ENCODE measurements at places on chromosomes 1 and 21. TPM values are rescaled to one million over a fixed set of nuclear protein-coding genes. Genes with fewer than 3 reads are reported as not detected.

Gene PROK1
- total RNA-seq: not detected

Gene B3GALNT2
- 30.0 TPM for total RNA-seq

Gene PKNOX1
- 20.1 TPM for total RNA-seq

Gene SH2D5
- total RNA-seq: 1.3 TPM

Gene RPE65
- total RNA-seq: under 0.01 TPM

Gene CR1
- 0.03 TPM for total RNA-seq

Gene NGF
- 0.51 TPM for total RNA-seq

Gene DNAJC28
- total RNA-seq: 2.6 TPM

Gene SCAF4
- 5.8 TPM for total RNA-seq

Gene S100A7
- total RNA-seq: not detected

Gene CNKSR1
- 1.3 TPM for total RNA-seq

Gene PRDM16
- total RNA-seq: 3.1 TPM

Gene UBXN10
- 0.11 TPM for total RNA-seq

Gene FRRS1
- total RNA-seq: 9.8 TPM

Gene DUSP23
- not detected for total RNA-seq

Gene HPDL
- not detected for total RNA-seq

Gene ZSCAN20
- 9.1 TPM for total RNA-seq

Gene KCNA3
- total RNA-seq: 0.12 TPM

Gene C1orf94
- 0.06 TPM for total RNA-seq

Gene SLFNL1
- total RNA-seq: not detected

Gene IGFN1
- 0.51 TPM for total RNA-seq

Gene CLDN17
- total RNA-seq: not detected

Gene BMP8B
- total RNA-seq: 0.51 TPM

Gene KMO
- total RNA-seq: 0.17 TPM

Gene HUNK
- total RNA-seq: 0.98 TPM

Gene DIRAS3
- total RNA-seq: 67.9 TPM

Gene OR10J1
- not detected for total RNA-seq

Gene AADACL3
- not detected for total RNA-seq

Gene TINAGL1
- 39.1 TPM for total RNA-seq

Gene NLRP3
- 3.8 TPM for total RNA-seq

Gene CD53
- 0.46 TPM for total RNA-seq

Gene TNNI3K
- 0.36 TPM for total RNA-seq

Gene FCGR1A
- not detected for total RNA-seq

Gene LCK
- total RNA-seq: not detected

Gene IL19
- not detected for total RNA-seq

Gene WDR64
- not detected for total RNA-seq

Gene CACNA1S
- not detected for total RNA-seq

Gene NTMT2
- total RNA-seq: not detected

Gene CSF3R
- total RNA-seq: not detected

Gene SLC35F3
- total RNA-seq: 7.5 TPM

Gene AQP10
- not detected for total RNA-seq

Gene MIXL1
- not detected for total RNA-seq

Gene PTGER3
- total RNA-seq: 0.03 TPM

Gene ARHGEF10L
- 9.8 TPM for total RNA-seq

Gene TDRD10
- total RNA-seq: not detected

Gene AMY2A
- not detected for total RNA-seq

Gene EDARADD
- 6.0 TPM for total RNA-seq
